ENCODE measurements at places on chromosomes 6 and 20.

DNA sequence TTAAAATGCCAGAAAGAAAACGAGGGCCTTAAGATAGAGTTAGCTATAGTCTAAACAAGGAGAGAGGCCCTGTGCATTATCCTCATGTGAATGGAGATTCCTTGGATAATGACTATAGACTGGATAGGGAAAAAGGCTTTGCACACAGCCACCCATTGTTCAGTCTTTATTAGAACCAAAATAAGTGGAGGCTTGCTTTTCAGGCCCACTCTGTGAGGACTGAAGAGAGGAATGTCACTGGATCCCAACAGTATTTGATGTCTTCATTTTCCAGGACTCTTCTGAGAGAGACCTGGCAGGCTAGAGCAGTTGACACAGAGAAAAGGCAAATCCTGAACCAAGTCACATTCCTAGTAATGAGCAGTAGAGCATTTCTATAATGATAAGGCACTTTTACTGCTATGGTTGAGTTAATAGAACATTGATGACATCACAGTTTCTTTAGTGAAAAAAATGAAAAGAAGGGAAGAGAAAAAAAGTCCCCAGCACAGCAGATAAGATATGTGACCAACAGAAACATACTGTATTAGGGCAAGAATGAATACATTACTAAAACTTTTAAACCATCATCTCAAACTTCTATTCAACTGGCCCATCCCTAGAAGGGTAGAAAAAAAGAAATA, 315.1 kb downstream of the EPHA7 start:
- no peak for DNase-seq

GRCh38 chr6:108546079-108547049, 14.4 kb upstream of the FOXO3 start:
- no peak for DNase-seq

GRCh38 chr20:1493536-1493935, 2.3 kb upstream of the SIRPB2 start:
- DNase-seq: no peak

DNA sequence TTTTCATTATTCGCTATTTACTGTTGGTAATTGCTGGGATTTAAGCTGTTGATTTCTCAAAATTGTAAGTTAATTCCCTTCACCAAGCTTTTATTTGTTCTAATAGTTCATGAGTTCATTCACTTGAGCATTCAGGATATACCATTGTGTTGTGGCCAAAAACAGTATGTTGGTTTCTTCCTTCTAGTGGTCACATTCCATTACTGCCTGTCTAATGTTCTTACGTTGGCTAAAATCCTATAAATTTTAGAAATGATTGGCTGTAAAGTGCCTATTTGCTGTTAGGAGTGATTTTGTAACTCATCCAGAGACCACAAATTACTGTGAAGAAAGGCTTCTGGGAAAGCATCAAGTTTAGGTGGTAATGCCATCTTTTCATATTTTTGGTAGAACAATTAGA, 76.3 kb downstream of the FARS2 start:
- no peak for DNase-seq

DNA sequence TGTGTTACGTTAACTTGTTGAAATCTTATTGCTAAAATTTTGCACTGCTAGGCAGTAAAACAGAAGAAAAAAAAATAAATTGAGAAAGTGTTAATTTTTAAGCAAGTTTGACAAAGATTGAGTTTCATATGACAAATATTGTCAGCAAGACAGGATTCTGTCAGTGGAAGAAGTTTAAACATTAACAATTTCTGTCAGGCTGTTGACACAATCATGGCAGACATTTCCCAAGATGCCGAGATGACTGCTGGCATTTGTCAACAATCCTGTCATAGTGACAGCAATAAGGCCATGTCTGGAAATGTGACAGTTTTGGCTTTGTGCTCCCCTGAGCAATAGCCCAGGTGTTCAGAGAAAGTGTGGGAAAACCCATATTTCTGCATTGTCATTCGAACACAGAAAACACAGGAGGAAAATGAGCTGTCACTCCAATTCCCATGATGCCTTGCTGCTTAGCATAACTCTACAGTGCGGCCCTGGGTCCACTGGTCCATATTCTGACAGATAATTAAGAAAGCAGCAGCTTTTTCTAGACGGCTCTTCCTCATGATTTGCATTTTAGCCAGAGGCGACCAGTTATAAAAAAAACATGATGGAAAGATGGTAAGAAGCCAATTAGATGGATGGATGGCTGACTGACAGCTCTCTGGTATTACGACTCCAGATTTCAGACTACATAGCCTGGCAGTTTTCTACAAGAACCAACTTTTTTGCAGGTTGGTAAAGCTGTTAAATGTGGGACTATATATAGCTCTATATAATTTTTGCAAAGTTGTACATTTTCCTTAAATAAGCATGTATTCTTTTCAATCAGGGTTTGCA, 43.6 kb upstream of the DEFB112 start:
- no peak for DNase-seq
